EH (cell line): ENCODE measurements at places on chromosomes 5 and 9.

DNA sequence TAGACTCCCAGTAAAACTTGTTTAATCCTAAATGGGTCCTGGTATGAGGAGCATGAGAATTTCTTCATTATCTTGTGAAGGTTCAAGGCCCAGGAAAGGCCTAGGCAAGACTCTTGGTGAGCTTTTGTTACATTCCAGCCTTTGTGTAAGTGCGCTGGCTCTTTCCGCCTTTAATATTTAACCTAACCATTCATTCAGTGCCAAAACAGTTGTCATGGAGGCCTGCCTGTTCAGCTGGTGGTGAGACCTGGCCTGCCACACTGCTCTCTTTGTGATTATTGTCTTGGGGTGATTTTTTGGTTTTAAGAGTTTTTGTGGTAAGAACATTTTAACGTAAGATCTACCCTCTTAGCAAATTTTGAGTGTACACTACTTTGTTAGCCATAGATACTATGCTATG, 127.5 kb upstream of the WWC1 start:
- DNase-seq = no peak

DNA sequence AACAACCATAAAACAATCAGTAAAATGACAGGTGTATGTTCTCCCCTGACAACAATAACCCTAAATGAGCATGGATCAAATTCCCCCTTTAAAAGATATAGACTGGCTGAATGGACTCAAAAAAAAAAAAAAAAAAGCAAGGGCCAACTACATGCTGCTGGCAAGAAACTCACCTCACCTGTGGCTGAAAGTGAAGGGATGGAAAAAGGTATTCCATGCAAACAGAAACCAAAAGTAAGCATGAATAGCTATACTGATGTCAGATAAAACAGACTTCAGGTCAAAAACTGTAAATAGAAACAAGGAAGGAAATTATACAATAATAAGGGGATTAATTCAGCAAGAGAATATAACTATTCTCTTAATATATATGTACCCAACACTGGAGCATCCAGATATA, 54.2 kb upstream of the SSBP2 start:
- DNase-seq = no peak

DNA sequence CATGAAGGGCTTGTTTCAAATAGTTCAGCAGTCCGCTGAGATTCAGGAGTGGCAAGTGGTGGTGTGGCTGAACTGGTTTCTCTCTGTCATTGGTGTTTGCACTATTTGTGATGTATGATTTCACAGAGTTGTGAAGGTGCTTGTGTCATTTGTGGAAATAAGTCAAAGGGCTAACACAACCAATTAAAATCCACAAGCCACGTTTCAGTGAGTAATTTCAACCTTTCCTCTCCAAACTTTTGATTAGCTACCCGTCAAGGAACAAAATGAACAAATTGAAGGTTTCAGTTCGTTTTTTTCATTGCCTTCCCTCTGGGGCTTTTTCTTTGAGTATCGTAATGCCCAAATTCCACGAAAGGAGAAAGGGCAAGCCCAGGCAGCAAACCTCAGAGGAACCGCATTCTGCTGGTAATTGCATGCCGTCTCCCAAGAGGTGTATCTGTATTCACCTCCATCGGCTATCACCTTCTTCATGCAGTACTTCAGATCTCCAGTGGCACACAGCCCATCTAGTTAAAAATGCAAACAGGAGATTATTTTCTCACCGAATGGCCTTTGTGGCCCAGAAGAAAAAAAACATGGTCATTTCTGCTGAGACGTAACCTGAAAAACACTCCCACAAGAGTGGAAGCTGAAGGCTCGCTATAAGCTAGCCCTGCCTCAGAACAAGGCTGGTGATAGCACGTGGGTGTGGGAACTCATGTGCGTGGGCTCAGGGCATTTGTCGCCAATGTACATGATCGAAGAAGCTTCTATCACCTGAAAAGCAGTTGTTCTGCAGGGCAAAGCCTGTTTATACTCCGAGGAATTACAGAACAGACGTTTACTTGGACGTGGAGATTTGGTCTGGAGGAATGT, 197.1 kb downstream of the NR3C1 start:
- no peak for DNase-seq

GRCh38 chr5:56337715-56338319, 104.7 kb upstream of the ANKRD55 start:
- DNase-seq = peak; percentile 25

DNA sequence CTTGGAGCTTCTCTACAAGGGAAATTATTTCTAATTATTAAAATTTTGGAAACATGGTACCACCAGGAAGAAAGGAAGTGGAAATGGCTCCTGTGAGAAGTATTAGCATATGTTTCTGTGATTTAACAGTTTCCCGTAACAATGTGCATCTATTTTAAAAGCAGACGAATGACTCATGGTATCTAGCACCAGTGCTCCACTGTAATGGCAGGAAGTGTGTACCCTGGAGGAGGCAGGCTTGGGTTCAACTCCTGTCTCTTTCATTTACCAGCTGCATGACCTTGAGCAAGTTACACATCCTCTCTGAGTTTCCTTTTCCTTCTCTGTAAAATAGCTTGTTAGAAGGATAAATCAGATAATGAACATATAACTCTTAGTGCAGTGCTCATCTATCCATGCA, 41.0 kb upstream of the ANGPTL2 start:
- peak; percentile 92 for DNase-seq

- DNase-seq = no peak
These were observed 10.3 kb upstream of the ERBIN start for GRCh38 chr5:65916066-65916465.

GRCh38 chr5:91127456-91128081, 255.5 kb downstream of the ARRDC3 start:
- DNase-seq = peak; percentile 31

GRCh38 chr5:921456-922435, 29.1 kb downstream of the TRIP13 start:
- no peak for DNase-seq

DNA sequence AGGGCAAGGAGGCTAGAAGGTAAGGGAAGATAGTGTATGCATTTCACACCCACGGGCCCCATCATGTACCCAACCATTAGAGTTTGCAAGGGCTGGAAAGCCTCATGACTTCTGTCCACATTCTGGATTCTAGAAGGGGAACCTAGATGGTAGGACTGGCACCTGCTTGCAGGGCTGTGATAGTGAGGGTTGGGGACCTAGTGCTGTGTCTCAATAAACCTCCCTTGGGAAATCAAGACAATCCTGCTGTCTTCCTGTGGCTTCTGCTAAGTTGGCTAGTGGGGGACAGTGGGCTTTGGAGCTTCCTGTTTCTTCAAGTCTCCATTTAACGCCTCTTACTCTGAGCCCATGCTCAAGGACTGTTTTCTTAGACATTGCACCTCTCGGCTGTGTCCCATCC, 43.6 kb upstream of the SYNPO start:
- no peak for DNase-seq

GRCh38 chr9:68895741-68896478, 118.0 kb downstream of the PRKACG start:
- no peak for DNase-seq

DNA sequence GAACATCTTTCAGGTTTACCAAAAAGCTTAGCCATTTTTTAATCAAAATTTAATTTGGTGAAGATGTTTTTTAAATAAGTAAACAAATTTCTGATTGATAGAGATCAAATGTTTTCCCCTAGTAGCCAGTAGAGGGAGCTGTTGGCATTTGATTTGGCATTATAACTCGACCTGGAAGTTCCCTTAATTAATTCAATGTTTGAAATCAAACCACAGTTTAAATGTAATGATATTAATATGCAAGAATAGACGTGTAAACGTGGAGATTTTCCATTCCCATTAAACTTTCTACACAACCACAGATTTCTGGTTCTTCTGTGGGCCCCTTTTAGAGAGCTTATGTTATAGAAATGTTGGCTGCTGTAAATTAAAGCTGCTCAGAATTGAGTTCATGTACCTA, 148.1 kb upstream of the MPDZ start:
- peak; percentile 51 for DNase-seq

DNA sequence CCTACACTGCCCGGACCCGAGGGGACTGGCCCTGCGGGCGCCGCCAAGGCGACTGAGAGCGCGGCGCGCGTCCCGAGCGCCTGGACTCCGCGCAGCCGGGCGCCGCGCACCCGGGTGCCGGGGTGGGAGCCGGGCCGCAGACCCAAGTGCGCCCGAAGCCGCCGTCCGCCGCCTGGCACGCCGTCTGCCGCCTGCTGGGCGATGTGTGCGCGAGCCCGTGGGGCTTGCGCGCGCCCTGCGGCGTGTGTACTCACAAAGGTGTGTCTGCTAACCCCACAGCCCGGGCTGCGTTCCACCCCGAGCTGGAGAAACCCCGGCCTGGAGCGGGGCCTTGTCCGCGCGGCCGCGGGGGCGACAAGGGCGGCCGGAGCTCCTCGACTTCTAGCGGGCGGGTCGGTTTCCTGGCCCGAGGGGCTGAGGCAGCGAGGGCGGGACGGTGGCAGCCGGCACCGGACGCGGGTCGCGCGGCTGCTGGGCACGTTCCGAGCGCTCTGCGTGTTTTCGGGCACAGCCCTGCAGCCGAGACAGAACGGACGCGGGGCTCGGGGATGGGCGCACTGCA, 1.1 kb upstream of the ZSWIM6 start:
- peak; percentile 75 for DNase-seq

DNA sequence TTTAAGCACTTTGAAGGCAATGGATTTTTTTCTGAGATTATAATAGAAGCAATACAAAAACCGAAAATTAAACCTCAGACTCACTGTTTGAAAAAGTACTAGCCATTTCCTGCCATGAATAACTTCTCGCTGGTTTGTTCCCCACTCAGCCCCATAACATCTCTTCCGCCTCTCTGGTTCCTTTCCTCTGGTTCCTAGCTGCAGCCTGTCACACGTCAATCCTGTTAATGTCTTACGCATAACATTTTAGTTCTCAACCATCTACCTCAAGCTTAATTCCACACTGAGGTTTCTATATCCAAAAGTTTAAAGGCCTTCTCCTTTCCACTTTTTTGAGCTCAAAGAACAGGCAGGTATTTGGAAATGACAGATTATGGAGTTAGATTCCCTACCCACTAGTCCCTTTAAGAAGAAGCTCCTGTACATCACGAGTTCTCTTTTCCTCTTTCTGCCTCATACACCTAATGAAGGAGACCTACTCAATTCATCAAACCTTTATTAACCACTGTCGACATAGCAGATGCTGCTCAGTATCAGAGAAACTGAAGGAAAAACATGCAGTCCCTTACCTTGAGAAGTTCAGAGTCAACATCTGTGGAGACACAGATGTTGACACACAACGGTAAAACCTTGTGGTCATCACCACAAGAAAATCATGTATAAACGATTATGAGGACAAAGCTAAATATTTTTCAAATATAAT, 243.0 kb upstream of the PTGER4 start:
- DNase-seq = no peak
